ENCODE measurements at places on chromosomes 11 and 22. TPM values are rescaled to one million over a fixed set of nuclear protein-coding genes. Genes with fewer than 3 reads are reported as not detected.

Gene VPREB1
- not detected for total RNA-seq

- H3K27me3 ChIP-seq, result peaks cover 3% of the 10 kb centered on the region
- no peak overlapping the region for H3K27ac ChIP-seq
- DNase-seq, result no peak
- H3K36me3 ChIP-seq, result no peaks in the 10 kb centered on the region
- H3K4me3 ChIP-seq, result no peak overlapping the region
These were observed 64.6 kb downstream of the MYEOV start for GRCh38 chr11:69358398-69359020.

Gene CCDC87
- 0.29 TPM for total RNA-seq

Gene UPK3A
- total RNA-seq, result not detected

DNA sequence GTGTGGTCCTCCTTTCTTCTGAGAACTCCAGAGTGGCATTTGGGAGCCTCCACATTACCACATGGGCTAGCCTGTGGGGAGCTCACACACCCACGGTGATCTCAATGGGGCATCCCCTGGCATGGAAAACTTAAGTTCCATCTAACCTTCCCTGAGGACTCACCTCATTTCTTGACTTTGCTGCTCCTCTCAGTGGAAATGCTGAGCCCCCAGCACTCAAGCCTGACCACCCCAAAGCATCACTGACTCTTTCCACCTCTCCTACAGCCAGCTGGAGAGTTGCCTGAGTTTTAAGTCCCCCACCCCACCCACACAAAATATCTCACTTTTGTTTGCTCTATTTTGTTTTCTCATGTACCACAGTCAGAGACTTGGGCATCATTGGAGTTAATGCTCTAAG is 23.8 kb upstream of the PARVA start:
- no peak for DNase-seq
- H3K27ac ChIP-seq, result no peak overlapping the region
- peaks cover 10% of the 10 kb centered on the region for H3K36me3 ChIP-seq
- no peaks in the 10 kb centered on the region for H3K27me3 ChIP-seq

GRCh38 chr22:29603358-29604075 is at the start of gene NF2:
Gene NF2, plus strand, starts transcription at chr22:29603633. Its CDS starts 366 bp downstream, at chr22:29603999.
- peaks cover 23% of the 10 kb centered on the region for H3K4me1 ChIP-seq
- peak; percentile 99 for DNase-seq
- peaks cover 8% of the 10 kb centered on the region for H3K36me3 ChIP-seq
- H3K27ac ChIP-seq, result peak within 1 kb of the TSS; percentile 98
- peak within 1 kb of the TSS; percentile 96 for H3K4me3 ChIP-seq
- no peaks in the 10 kb centered on the region for H3K27me3 ChIP-seq

Gene KCNJ1
- not detected for total RNA-seq

Gene PRR33
- total RNA-seq, result not detected

DNA sequence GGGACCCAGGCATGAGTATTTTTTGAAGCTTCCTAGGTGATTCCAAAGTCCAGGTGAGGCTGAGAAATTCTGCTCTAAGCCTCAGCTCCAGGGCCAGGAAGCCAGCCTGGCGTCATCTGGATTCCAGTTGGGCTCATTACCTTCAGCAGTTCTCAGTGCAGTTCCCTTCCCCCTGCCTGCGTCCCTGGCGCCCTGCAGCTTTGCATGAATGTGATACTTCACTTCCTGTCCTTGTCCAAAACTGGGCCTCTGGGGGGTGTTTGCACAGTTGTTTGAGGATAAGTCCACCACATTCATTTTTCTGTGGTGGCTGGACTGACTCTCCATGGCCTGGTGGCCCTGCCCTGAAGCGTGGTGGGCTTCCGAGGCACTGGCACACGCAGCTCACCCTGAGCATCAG is 98.1 kb downstream of the TENM4 start:
- peaks cover 1% of the 10 kb centered on the region for H3K27me3 ChIP-seq
- H3K4me3 ChIP-seq, result no peak overlapping the region
- no peak overlapping the region for H3K27ac ChIP-seq
- DNase-seq, result no peak

GRCh38 chr11:98277251-98277912 is 743.4 kb upstream of the CNTN5 start:
- no peak overlapping the region for H3K4me3 ChIP-seq
- H3K27me3 ChIP-seq, result no peaks in the 10 kb centered on the region
- no peak for DNase-seq

GRCh38 chr22:29482726-29483125 is 2.7 kb downstream of the NEFH start:
- peaks cover 36% of the 10 kb centered on the region for H3K27me3 ChIP-seq
- no peak overlapping the region for H3K4me3 ChIP-seq
- H3K4me1 ChIP-seq, result peaks cover 11% of the 10 kb centered on the region
- H3K36me3 ChIP-seq, result no peaks in the 10 kb centered on the region
- no peak for DNase-seq
- no peak overlapping the region for H3K27ac ChIP-seq

- peaks cover 79% of the 10 kb centered on the region for H3K4me1 ChIP-seq
- no peak for DNase-seq
- H3K36me3 ChIP-seq, result peaks cover 23% of the 10 kb centered on the region
- no peaks in the 10 kb centered on the region for H3K27me3 ChIP-seq
- peak overlapping the region; percentile 50 for H3K4me3 ChIP-seq
These were observed 12.0 kb downstream of the STIM1 start for GRCh38 chr11:3867209-3868091.

Gene CNTN5
- total RNA-seq, result not detected

Gene APOL3
- total RNA-seq, result 52.4 TPM

DNA sequence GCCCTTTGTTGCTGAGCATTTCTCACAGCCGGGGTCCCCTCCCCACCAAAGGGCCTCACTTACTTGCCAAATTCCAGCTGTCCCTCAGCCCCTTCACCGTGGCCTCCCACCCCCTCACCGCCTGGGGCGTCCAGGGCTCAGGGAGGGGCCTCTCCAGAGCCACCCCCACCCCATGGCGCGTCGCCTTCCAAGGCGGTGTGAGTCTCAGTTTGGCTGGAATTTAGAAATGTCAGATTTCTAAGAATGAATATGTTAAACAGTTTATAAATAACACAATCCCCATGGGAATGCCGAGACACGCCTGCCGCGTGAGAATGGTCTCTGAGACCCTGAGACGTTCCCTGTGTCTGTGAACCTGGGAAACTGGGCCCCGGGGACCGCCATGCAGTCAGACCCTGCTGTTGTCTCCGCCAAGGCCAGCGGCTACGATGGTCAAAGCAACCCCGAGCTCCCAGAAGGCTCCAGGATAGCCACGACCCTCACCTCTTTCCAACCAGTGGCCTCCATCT is 28.9 kb downstream of the CELSR1 start:
- no peaks in the 10 kb centered on the region for H3K4me1 ChIP-seq
- no peak overlapping the region for H3K4me3 ChIP-seq

Gene CELSR1
- total RNA-seq, result 0.44 TPM

DNA sequence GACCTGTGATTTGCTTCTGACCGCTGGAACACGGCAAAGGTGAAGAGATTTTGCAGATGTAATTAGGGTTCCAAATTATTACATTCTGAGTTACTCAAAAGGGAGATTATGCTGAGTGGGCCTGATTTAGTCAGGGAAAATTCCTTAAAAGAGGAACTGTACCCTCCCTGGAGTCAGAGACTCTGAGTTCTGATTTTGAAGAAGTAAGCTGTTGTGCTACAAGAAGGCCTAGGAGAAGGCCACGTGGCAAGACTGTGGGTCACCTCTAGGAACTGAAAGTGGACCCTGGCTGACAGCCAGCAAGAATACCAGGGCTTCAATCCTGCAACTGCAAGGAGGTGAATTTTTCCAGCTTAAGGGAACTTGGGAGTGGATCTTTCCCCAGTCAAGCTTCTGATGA is 45.3 kb downstream of the CHRDL2 start:
- H3K4me1 ChIP-seq, result no peaks in the 10 kb centered on the region
- no peaks in the 10 kb centered on the region for H3K36me3 ChIP-seq
- no peak overlapping the region for H3K27ac ChIP-seq
- DNase-seq, result no peak

Measured in activated T-helper 1 cell treated with anti-CD3 and anti-CD28 coated beads, Interleukin-12 subunit alpha, Interleukin-12 subunit beta, Interleukin-2, Interleukin-4 antibody, amounts not matched to agents 30 ng/mL and 10 ng/mL and 1 ng/mL, durations not matched to agents 14 hours and 24 hours and 36 hours (primary cell).